ENCODE measurements at places on chromosomes 12 and 14.

GRCh38 chr14:93055651-93056115, 60.0 kb downstream of the ITPK1 start:
- no peak for DNase-seq

GRCh38 chr14:77314539-77315457, 5.9 kb downstream of the POMT2 start:
- DNase-seq: no peak

GRCh38 chr14:52987514-52987913, 36.7 kb upstream of the FERMT2 start:
- peak; percentile 42 for DNase-seq

- DNase-seq: no peak
These were observed 10.6 kb upstream of the ANO6 start for GRCh38 chr12:45205165-45205825.

- DNase-seq: no peak
These were observed 70.7 kb downstream of the ANO6 start for GRCh38 chr12:45286621-45287020.

GRCh38 chr14:49946320-49947141, 53.6 kb downstream of the ARF6 start:
- DNase-seq: peak; percentile 97

- DNase-seq: no peak
These were observed 2.9 kb upstream of the CMAS start for GRCh38 chr12:22042976-22043669.
